Epithelial cell of proximal tubule (primary cell): ENCODE measurements at places on chromosomes 16 and 17.
A peak's percentile ranks its signal among the peaks of the same experiment; 100 is the strongest.

- DNase-seq = no peak
Measured at GRCh38 chr17:82055965-82056728, 4.4 kb downstream of the GPS1 start.

DNA sequence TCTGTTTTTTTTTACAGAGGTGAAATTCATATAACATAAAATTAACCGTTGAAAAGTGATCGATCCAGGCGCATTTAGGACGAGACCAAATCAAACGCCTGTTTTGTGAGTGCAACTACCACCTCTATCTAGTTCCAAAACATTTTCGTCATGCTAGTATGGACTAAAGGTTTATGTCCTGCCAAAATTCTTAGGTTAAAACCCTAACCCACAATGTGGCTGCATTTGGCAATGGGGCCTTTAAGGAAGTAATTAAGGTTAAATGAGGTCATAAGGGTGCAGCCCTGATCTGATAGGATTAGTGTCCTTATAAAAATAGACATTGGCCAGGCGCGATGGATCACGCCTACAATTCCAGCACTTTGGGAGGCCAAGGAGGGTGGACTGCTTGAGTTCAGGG lies 32.8 kb upstream of the RCVRN start:
- DNase-seq = no peak

- DNase-seq = no peak
Measured at GRCh38 chr16:85387731-85388295, 225.3 kb upstream of the GSE1 start.

DNA sequence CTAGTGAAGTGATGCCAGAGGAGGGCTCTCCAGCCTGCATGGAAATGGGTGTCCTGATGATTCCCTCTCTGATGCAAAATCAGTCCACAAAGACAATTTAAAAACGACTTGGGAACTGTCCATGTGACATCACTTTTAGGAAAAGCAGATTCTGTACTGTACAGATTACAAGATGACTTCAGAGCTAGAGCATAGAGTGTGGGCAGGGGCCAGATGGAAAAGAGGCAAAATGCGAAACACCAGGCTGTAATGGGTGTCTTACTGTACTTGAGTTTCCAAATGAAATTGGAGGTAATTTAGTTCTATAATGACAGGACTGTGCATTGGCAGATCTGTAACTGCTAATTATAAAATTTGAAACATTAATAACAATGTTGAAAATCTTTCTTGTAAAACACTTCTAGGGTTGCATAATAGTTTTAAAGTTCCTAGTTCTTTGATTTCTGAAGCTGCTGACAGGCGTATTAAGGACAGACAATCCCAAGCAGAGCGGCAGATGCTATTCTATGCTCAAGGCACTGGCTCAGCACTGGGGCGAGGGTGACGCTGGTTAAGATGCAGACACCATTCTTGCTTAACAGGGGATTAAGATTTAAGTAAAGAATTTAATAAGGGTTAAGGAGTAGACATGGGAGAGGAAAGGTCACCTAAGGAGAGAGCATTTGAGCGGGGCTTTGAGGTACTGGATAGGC lies 29.6 kb downstream of the OGFOD1 start:
- no peak for DNase-seq

DNA sequence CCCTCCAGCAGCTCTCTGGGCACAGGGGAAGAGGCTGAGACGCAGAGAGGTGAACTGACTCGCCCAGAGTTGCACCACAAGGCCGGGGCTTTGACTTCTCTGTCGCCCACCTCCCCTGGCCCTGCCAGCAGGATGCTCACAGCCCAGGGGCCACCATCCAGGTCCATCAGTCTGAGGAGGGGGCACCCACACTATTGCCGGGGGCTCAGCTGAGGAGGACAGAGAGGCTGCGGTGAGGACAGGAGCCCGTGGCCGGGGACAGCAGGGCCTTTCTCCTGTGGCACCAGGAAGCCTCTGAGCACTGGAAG lies 32.6 kb downstream of the KDM8 start:
- DNase-seq = no peak

- DNase-seq = no peak
Measured at GRCh38 chr17:74145756-74146155, 57.7 kb upstream of the RPL38 start.

DNA sequence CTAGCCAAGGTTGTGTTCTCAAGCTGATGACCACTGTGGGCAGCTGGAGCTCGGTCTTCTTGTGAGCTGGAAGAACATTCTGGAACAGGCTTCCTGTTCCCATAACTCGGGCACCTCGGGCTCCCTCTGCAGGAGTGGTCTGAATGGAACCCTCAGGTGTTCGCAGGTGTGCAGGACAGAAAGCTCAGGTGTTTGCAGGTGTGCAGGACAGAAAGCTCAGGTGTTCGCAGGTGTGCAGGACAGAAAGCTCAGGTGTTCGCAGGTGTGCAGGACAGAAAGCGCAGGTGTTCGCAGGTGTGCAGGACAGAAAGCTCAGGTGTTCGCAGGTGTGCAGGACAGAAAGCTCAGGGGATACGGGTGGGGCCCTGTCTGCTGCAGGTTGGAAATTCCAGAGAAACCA lies 109.0 kb upstream of the CACNG5 start:
- no peak for DNase-seq

GRCh38 chr16:11797957-11798299 lies 870 bp upstream of the ZC3H7A start:
- DNase-seq = no peak

- DNase-seq = peak; percentile 72
Measured at GRCh38 chr16:82655072-82655714, 28.4 kb downstream of the CDH13 start.

DNA sequence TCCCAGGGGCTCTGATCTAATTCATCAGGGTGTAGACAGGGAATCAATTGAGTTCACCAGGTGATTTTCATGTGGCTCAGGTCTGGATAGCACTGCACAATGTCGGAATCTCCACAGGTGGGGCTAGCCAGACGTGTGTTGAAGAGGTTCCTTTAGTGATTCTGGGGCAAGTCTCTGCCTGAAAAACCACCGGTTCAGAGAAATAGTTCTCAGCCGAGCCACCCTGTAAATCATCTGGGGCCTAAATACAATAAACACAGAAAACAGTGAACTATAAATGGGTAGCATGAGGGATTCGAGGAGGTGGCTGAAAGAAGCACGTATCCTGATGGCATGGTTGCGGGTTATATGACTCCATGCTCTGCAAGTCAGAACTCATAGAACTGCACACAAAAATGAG lies 21.3 kb downstream of the ASPA start:
- no peak for DNase-seq

DNA sequence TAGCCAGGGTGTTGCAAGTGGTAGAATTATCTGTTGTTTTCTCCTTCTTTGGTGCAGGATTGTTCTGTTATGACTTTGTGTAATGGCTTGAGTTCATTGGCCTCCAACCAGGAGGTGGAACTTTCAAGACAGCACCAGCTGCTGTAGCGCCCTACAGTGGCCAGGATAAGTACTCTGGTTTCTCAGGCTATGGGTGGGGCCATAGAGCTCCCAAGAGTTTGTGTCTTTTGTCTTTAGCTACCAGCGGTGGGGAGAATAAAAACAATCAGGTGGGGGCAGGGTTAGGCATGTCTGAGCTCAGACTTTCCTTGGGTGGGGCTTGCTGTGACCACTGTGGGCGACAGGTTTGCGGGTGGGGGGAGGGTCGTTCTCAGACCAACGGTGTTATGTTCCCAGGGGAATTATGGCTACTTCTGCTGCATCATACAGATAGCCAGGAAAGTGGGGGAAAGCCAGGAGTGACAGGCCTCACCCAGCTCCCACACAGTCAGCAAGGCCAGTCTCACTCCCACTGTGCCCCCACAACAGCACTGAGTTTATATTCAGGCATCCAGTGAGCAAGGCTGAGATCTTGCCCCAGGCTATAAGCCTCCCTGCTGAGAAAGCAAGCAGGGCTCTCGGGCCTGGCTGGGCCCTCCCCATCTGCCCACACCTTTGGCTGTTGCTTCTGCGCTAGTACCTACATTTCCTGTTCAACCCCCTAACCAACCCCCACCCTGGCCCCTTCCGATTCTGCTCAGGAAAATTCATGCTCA lies 15.4 kb downstream of the ABCA10 start:
- no peak for DNase-seq

DNA sequence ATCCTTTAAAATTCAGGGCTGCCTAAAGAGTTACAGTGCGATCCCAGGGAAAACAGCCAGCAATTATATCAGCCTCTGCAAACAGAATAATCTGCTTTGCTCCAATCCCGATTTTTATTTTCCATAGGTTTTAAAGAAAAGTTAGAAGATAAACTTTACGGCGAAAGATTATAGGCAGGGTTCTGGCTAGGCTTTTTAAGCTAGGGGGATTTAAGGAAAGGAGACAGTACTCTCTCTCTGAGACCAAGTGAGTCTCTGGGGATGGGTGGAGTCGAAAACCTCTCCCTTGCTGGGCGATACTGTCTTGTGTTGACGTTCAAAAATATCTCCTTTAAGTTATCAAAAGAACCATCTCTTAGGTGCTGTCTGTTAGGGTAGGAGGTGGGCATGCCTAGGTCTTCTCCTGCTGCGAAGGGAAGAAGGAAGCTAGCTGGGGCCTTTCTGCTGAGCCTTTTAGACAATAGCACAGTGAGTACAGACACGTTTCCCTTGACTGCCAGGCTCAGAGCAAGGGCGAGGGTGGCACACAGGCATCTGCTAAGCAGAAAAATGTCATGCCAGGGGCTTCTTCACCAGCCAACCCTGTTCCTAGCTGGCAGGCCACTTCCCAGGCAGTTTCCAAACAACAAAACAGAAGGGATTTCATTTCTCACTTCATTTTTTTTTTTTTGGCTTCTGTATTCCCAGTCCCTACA lies 167.9 kb upstream of the MAF start:
- DNase-seq = no peak

DNA sequence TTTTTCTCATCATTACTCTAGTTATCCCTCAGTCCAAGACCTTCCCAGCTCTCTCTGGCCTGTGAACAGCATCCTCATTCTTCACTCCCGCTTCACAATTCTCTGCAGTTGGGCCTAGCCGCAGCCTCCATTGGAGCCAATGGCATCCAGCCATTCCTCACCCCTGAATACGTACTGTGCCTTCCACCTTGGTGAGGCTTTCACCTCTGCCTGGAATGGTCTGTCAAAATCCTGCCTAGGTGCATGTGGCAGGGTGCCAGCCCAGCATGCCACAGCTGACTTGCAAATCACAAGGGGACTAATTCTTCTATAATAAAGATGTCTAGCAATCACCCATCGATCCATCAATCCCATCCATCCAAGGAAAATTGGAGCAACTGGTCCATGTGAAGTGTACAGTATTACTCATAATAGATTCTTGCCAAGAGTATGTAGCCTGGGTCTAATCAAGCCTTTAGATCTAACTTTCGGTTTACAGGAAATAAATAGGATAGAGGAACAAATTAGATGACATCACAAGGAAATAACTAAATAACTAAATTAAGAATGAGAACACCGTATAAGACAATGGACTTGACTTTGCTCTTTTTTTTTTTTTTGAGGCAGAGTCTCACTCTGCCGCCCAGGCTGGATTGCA lies 5.1 kb upstream of the CX3CL1 start:
- no peak for DNase-seq

- no peak for DNase-seq
Measured at GRCh38 chr17:48179071-48179945, 71.7 kb downstream of the SNX11 start.

GRCh38 chr17:14805348-14805747 lies 459.8 kb downstream of the PMP22 start:
- no peak for DNase-seq
